SJSA1 (cell line): ENCODE measurements at places on chromosomes 5 and 9. TPM values are rescaled to one million over a fixed set of nuclear protein-coding genes. Genes with fewer than 3 reads are reported as not detected.

DNA sequence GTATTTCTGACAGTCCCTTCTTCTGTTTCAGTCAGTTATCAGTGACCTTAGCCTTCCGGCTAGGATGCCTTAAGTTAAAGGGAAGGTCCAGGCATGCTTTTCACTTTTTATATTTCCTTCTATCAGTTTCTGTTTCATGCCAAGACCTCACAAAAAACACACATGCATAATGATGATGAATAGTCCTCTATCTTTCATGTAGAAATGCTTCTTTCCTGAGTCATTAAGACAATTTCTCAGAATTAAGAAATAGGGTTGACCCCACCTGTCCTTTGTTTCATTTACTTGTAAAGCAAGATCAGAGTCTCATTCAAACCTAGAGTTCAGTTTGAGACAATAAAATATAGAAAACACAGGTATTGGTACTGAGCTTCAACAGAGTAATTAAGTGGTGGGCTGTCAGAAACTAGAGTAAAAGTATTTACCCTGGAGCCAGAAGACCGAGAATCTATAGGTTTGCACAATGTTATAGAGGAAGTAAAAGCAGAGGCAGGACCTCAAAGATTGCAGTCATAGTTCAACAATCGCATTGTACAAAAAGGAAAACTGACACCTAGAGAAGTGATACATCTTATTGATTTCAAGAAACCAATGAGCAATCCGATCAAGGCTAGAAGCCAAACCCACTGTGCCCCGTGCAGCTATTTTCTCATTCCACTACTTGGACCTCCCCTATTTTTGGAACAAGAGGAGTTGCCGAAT lies 118.7 kb upstream of the PUM3 start:
- H3K4me3 ChIP-seq: no peak overlapping the region
- no peaks in the 10 kb centered on the region for H3K27me3 ChIP-seq
- DNase-seq: no peak
- H3K4me1 ChIP-seq: no peaks in the 10 kb centered on the region
- H3K36me3 ChIP-seq: no peaks in the 10 kb centered on the region

- peaks cover 56% of the 10 kb centered on the region for H3K4me1 ChIP-seq
- no peak overlapping the region for H3K4me3 ChIP-seq
- DNase-seq: peak; percentile 93
Observed at GRCh38 chr5:109865637-109866036, 175.9 kb downstream of the MAN2A1 start.

- DNase-seq: no peak
- no peak overlapping the region for H3K4me3 ChIP-seq
- H3K27me3 ChIP-seq: no peaks in the 10 kb centered on the region
Observed at GRCh38 chr5:132446621-132447020, 44.0 kb downstream of the IRF1 start.

- H3K4me3 ChIP-seq: no peak overlapping the region
- no peaks in the 10 kb centered on the region for H3K4me1 ChIP-seq
- no peaks in the 10 kb centered on the region for H3K36me3 ChIP-seq
- no peaks in the 10 kb centered on the region for H3K27me3 ChIP-seq
- DNase-seq: no peak
Observed at GRCh38 chr9:137397675-137398423, 25.1 kb downstream of the EXD3 start.

GRCh38 chr5:173395257-173395932 lies 67.2 kb upstream of the STC2 start:
- no peaks in the 10 kb centered on the region for H3K27me3 ChIP-seq
- DNase-seq: no peak
- H3K4me3 ChIP-seq: no peak overlapping the region
- no peaks in the 10 kb centered on the region for H3K4me1 ChIP-seq

Gene IFNB1
- total RNA-seq: not detected in 2 replicates

- H3K27me3 ChIP-seq: no peaks in the 10 kb centered on the region
- no peak for DNase-seq
- H3K36me3 ChIP-seq: peaks cover 15% of the 10 kb centered on the region
- no peak overlapping the region for H3K27ac ChIP-seq
- no peak overlapping the region for H3K4me3 ChIP-seq
Observed at GRCh38 chr5:73861313-73861988, 235.5 kb downstream of the ARHGEF28 start.

- H3K36me3 ChIP-seq: no peaks in the 10 kb centered on the region
- peaks cover 40% of the 10 kb centered on the region for H3K4me1 ChIP-seq
- H3K27me3 ChIP-seq: no peaks in the 10 kb centered on the region
- H3K27ac ChIP-seq: no peak overlapping the region
- H3K4me3 ChIP-seq: no peak overlapping the region
Observed at GRCh38 chr5:84286662-84287061, 98.0 kb downstream of the EDIL3 start.

GRCh38 chr9:126114409-126114760 lies 212.2 kb upstream of the MVB12B start:
- H3K4me3 ChIP-seq: no peak overlapping the region
- H3K27me3 ChIP-seq: peaks cover 10% of the 10 kb centered on the region
- no peaks in the 10 kb centered on the region for H3K36me3 ChIP-seq

Gene SLC45A2
- total RNA-seq: not detected in 2 replicates

- no peaks in the 10 kb centered on the region for H3K4me1 ChIP-seq
- no peaks in the 10 kb centered on the region for H3K27me3 ChIP-seq
- H3K4me3 ChIP-seq: no peak overlapping the region
- peaks cover 7% of the 10 kb centered on the region for H3K36me3 ChIP-seq
Observed at GRCh38 chr9:112705768-112706427, 12.0 kb downstream of the INIP start.

DNA sequence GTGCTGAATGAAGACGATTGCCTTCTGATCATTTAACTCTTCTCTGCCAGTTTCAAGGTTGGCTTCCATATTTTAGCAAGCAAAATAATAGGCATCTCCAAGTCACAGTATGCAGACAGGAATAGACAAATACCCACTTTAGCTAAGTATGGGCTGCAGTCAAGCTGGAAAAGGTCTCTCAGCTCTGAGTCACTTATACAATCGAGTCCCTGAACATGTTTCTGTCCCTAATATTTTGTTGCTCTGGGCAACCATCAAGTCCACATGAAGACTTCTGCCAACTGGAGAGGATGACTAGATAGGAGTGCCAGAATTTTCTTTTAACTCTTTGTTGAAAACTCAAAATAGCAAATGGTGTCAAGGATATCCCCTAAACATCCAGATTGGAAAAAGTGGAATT lies 575.3 kb downstream of the RAB3C start:
- H3K36me3 ChIP-seq: no peaks in the 10 kb centered on the region
- H3K27ac ChIP-seq: no peak overlapping the region
- no peaks in the 10 kb centered on the region for H3K4me1 ChIP-seq
- no peak overlapping the region for H3K4me3 ChIP-seq

DNA sequence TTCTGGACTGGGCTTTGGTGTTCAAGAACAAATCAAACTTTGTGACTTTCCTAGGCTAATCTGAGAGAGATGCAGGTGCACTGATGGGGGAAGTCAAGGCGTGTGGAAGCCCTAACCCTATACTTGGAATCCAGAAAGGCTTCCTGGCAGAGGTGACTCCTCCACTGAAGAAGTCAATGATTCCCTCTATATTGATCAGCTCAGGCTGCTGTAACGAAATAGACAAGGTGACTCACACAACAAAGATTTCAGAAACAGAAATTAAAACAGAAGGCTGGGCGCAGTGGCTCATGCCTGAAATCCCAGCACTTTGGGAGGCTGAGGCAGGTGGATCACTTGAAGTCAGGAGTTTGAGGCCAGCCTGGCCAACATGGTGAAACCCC lies 69.6 kb upstream of the GGTA1 start:
- no peak overlapping the region for H3K27ac ChIP-seq
- no peaks in the 10 kb centered on the region for H3K4me1 ChIP-seq
- no peaks in the 10 kb centered on the region for H3K27me3 ChIP-seq
- DNase-seq: no peak
- H3K36me3 ChIP-seq: no peaks in the 10 kb centered on the region

DNA sequence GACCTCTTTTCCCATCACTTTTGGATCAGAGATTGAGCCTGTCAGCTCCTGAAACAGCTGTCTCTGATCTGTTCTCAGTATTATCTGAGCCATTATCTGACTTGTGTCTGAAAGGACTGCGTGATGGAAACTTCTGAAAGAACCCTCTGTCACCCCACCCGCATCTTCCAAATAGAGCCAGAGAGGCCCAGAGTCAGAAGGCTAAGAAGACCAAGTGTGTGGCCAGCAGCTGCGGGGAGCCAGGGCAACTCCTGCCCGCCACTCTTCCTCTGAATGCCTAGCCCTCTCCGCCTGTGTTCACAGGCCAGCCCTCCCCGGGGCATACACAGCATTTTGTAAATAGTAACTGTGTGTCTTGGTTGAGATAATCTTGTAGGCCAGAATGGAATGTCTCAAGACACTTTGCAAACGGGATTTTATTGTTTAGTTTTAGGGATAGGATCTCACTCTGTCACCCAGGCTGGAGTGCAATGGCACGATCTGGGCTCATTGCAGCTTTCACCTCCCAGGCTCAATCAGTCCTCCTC lies 92.7 kb downstream of the AOPEP start:
- peaks cover 56% of the 10 kb centered on the region for H3K4me1 ChIP-seq
- no peaks in the 10 kb centered on the region for H3K27me3 ChIP-seq
- no peak overlapping the region for H3K4me3 ChIP-seq
- H3K36me3 ChIP-seq: 0 out of 2 replicates have a peak, but pooled peaks cover 6% of the 10 kb centered on the region

DNA sequence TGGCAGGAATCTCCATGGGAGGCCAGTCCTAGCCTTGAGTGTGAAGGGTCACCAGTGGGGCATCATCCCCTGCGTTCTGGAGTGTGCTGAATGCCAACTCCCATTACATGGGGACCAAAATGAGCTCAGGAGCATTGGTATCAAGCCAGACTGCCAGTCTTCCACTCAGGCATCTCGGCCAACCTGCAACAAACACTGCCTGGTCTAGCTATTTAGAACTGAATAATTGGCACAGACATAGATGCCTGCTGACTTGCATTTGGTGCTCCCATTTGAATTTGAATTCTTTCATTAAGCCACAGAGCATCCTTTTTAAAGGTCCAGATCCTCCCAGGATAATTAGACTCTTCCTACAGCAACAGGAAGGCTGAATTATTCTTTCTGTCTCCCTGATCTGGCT lies 116.6 kb upstream of the ABCA1 start:
- no peaks in the 10 kb centered on the region for H3K4me1 ChIP-seq
- DNase-seq: no peak
- H3K4me3 ChIP-seq: no peak overlapping the region

DNA sequence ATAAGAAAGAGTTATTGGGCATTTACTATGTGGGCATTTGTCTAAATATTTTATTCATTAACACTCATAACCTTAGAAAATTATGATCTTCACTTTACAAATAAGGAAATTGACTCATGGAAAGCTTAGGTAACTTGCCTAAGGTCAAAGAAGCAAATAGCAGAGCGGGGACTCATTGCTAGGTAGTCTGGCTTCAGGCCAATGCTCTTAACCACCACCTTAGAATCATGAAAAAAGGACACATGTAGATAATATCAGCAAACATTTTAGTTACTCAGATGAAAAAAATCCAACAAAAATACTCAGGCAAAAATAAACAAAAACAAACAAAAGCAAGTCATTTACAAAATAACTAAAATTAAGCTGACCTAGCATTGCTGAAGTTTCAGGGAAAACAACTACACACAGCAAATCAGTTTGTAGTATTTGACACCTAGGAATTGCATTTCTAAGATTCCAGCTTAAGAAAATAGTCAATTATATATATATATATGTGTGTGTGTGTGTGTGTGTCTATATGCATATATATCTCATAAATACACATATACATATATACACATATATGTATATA lies 166.0 kb downstream of the HMHB1 start:
- no peaks in the 10 kb centered on the region; the same call in 1 of the 2 replicates for H3K4me1 ChIP-seq
- H3K27me3 ChIP-seq: no peaks in the 10 kb centered on the region
- H3K27ac ChIP-seq: no peak overlapping the region
- no peak overlapping the region for H3K4me3 ChIP-seq
- DNase-seq: no peak
- H3K36me3 ChIP-seq: no peaks in the 10 kb centered on the region

- H3K4me3 ChIP-seq: peak overlapping the region; percentile 84
- H3K27ac ChIP-seq: peak overlapping the region; percentile 47
- no peak for DNase-seq
- no peaks in the 10 kb centered on the region for H3K27me3 ChIP-seq
Observed at GRCh38 chr9:137458194-137459151, 661 bp downstream of the NSMF start.

DNA sequence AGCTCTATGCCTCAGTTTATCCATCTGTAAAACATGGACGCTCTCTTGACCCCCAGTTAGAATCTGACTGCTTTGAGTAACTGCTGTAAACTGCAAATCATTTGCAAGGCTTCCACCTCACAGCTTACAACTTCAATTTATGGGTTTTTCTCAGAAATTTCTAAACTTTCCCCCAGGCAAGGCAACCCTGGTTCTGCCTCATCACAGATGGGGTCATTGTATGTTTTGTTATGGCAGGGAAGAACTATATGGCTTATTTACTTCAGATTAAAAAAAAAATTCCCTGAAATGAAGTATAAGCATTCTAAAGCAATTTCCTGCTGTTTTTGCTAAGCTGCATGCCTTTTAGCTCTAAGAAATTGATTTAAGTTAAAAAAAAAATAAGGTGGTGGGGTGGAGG lies 60.0 kb downstream of the TMEM215 start:
- no peaks in the 10 kb centered on the region for H3K36me3 ChIP-seq
- no peaks in the 10 kb centered on the region for H3K27me3 ChIP-seq
- no peak overlapping the region for H3K27ac ChIP-seq
- no peak overlapping the region for H3K4me3 ChIP-seq

Gene HRCT1
- 0.63 TPM in 1 of 2 replicates, not detected in the other for total RNA-seq

DNA sequence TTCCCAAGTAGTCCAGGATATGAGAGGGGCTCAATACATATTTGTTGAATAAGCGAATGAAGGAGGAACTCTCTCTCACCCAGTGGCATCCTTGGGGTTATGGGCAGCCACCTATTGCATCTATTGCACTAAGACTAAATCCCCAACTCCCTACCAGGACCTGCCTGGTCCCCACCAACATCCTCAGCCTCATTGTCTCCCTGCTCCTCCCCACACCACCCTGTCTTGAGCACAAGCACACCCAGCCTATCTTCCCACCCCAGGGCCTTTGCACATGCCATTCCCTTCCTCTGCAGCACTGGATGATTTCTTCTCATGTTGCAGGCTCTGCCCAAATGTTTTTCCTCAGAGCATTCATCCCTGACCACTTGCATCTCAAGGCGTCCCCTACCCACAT lies 133.8 kb downstream of the BARX1 start:
- no peak overlapping the region for H3K4me3 ChIP-seq
- no peaks in the 10 kb centered on the region for H3K36me3 ChIP-seq
- DNase-seq: no peak

Gene PDE6A
- 0.05 TPM in 1 of 2 replicates, not detected in the other for total RNA-seq

DNA sequence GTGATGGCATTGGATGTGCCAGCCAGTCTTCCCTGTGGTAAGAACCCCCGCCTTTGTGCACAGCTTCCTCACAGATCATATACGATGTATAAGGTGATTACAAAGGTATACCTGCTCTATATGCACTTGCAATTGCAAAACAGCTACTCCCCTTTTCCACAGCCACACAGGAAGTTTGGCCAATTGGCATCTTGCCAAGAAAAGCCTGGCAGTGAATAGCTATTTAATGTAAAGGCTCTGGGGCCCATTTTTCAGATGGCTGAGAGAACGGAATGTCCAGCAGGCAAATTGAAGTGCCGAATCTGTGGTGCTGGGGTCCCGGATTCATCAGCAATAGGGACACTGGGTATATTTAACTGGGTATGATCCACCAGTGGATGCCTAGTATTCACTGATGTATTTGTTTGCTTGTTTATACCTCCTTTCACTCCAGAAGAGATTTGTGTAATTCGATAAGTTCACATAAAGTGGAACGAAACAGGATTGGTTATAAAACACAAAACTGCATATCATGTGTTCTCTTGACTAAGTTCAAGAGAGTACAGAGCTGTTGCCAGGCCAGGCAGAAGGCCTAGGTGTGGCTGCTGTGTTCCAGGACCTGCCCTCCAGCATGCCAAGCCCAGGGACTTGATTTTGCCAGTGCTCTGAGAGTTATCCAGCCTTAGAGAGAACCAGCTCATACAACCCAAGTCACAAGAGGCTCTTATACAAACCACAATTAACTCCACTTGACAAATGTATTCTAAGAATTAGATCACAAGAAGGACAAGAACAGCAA lies 27.7 kb upstream of the GABRP start:
- H3K36me3 ChIP-seq: no peaks in the 10 kb centered on the region
- no peak overlapping the region for H3K27ac ChIP-seq
- no peak for DNase-seq
- peaks cover 15% of the 10 kb centered on the region for H3K4me1 ChIP-seq

Gene PCDHB13
- 1.3 and 1.7 TPM in 2 replicates for total RNA-seq
